ENCODE measurements at places on chromosomes 2 and 18.

DNA sequence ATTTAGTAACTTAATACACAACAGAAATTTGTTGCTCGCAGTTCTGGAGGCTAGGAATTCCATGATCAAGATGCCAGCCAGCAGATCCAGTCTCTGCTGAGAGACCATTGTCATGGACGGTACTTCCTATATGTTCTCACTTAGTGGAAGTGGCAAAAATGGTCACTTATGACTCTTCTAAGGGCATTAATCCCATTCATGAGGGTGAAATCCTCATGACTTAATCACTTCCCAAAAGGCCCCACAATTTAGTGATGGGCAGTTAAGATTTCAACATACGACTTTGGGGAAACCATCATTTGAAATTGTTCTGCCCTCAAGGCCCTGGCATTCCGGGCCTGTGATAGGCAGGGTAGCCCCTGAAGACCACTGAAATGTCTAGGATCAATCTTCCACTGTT, 23.0 kb downstream of the BZW1 start:
- DNase-seq, result no peak

DNA sequence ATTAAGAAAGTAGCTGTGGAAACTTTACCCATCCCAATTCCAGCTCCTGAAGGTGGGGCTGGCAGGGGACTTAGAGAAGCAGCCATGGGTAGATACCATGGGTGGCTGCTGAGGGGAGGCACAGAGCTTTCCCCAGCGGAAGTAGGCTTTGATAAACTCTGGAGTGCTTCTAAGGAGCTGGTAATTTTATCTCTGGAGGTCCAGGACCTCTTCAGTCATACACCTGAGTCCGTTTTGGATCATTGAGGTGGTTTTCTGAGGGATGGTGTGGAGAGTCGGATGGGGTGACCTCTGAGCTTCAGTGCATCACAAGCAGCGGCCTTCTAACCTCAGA, 36.7 kb upstream of the BMP10 start:
- DNase-seq, result no peak

GRCh38 chr2:61566566-61566965, 28.4 kb upstream of the XPO1 start:
- no peak for DNase-seq

DNA sequence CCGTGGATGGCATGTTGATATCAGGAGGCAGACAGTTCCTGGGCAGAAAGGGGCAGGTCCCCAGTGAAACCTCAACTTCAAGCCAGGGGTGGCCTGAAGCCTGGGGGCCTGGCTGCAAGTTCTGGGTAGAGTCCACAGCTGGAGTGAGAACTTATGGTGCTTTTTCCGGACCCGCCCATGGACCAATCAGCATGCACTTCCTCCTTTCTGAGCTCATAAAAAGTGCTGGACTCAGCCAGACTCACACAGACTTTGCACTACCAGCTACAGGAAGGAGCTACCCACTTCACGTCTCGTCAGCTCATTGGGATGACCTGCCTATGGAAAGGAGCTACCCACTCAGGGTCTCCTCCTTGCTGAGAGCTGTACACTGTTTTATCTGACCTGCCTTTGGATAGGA, 183.1 kb upstream of the MC4R start:
- DNase-seq, result no peak

- DNase-seq, result no peak
These were observed 261.0 kb downstream of the ZNF516 start for GRCh38 chr18:76233876-76234675.

DNA sequence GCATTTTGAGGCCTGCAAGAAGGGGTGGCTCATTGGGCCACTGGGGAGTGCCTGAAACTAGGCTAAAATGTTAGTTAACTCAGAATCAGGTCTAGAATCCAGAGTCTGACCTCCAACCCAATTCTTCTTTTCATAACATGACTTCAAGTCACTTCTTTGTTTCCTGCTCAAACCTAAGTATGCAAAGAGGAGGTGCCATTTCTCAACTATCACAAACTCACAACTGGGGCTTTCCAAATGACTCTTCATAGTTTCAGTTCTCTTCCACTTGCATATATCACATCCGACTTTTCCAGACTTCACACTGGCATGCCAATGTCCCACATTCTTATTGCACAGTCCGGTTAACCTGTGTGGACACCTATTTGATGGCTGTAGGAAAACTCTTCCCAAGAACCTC, 211.6 kb downstream of the TCF4 start:
- no peak for DNase-seq

DNA sequence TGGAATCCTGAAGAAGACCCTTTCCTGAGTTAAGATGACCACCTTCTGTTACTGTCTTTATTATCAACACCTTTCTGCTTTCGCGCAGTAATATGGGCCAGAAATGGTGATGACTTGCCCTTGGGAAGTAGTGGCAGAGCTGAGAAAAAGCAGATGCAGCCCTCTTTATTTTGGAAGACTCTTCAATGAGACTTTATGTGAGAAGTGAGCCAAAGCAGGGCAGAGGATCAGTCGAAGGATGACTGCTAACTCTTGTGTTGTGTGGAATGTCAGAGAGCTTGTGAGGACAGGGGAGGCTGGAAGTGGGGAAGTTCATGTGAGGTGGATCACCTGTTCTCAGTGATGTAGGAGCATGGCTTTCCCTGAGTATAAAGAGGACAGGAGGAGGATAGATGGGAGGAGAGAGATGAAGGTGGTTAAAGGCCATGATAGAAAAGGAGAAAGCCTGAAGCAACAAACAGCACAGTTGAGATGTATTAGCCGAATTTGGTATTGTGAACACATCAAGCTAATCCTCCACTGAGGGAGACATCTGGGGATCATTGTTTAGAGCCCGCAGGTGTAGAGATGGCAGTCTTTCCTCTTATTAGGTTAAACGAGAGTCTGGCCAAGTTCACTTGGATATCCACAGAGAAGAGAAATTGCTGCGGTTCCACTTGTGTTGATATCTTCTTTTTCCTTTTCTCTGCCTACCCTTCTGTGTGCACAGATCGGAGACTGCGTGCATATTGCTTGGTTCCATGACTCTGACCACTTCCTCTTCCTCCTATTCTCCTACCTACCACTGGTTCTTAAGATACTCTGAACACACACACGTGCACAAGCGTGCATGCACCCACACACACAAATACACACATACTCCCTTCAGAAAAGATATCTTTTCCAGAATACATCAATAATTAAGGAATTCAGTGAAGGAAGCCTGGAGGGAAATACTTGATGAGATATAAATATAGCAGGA, 67.4 kb downstream of the SLC9A2 start:
- DNase-seq, result no peak

DNA sequence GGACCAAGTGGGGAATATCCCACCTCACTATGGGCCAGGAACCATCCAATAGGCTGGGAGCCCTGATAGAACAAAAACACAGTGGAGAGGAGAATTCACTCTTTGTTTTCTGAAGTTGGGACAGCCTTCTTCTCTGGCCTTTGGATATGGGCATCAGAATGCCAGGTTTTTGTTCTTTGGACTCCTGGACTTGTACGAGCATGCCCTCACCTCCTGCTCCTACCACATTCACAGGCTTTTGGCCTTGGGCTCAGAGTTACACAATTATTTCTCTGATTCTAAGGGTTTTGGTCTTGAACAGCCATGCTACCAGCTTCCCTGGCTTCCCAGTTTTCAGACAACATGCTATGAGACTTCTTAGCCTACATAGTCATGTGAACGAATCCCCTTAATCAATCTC, 732.9 kb upstream of the VRK2 start:
- DNase-seq, result no peak

DNA sequence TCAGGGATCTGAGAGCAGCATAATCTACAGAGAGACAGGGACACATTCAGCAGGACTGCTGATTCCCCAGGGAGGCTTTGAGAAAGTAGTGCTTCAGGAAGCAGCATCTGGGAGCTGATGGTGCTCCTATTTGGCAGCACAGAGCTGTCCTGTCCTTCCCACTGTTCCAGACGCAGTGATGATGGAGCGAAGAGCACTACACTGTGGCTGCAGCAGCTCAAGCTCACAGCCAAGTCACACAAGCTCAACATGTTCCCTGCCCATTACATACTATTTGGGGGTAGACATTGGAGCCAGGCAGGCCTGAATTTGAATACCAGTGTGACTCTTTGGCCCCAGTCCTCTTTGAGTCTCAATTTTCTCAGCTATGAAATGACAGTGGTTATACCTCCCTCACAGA, 15.2 kb upstream of the GALM start:
- DNase-seq, result no peak

GRCh38 chr18:58596265-58596681, 32.6 kb downstream of the ALPK2 start:
- no peak for DNase-seq

DNA sequence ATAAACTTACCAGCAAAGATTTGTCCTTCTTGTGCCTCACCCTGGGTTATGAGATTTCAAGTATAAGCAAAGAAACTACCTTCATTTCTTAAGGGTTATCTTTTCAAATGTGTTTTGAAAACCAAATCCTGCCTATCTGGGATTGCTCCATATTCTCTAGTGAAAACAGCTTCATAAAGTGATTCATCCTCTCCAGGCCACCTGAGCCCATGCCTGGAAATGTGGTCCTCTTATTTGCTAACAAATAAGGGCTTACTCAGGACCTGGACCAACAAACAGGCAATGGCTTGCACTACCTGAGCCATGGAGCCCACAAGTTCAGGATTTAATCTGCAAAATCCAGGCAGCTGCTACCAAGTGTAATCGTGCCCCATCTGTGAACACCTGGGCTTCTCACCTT, 234.4 kb upstream of the RBBP8 start:
- no peak for DNase-seq

DNA sequence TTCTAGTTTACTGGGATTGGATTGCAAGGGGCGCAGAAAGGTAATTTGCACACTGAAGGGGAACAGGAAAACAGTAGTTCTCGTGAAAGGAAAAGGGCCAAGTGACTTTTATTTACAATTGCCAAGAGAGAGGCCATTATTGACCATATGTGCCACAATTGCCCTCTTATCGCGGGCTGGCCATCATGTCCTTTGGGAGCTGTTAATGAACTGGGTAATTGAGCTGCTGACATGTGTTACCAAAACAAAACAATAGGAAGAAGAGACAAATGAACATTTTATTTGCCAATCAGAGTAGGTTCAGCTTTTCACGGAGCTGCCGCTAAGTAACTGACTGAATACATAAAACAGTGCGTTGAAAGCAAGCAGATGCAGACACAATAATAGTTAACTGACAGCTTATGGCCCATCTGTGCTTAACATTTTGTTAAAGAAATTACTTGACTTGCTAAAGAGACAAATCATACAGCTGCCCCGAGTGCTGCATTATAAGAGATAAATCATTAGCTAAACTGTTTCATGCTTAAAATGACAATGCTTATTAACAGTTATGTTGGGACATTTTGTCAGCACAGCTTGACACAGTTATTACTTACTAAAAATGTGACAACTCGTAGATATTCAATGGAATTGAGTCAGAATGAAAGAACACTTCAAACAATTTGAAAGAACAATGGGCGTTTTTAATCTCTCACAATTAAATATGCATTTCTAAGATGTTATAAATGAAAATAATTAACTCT, 57.5 kb downstream of the PAX3 start:
- DNase-seq, result no peak

DNA sequence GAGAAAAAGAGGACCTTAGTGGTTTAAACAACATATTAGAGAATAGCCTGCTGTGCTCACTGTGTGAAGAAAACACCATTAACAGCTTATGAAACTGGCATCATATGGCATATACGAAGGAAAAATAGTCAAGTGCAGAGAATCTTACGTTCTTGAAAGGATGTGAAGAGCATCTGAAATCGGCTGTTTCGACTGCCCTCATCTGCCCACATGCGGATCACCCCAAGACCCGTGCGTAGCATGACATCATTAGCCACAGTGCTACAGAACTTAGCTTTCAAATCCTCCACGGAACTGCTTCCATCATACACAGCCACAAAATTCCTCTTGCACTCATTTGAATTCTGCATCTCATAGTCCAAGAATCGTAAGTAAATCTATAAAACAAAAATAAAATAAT, 84.3 kb downstream of the NETO1 start:
- no peak for DNase-seq

DNA sequence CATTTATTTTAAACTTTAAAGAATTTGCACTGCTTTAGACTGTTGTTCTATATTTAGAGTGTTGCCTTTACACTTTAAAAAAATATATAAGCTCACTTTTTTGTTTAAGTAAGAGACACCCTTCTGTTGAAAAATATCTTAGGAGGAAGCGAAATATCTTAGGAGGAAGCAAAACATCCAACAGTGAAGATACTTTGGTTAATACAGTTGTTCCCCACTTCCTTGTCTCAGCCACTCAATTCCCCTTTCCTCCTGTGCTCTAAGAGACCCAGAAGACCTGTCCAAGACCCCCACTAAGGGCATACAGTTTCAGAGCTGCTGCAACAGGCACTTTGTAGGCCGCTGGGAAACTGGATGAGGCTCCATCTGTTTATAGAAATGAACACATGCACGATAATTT, 5.7 kb downstream of the SERPINB8 start:
- no peak for DNase-seq

GRCh38 chr2:191950132-191950874, 103.4 kb upstream of the CAVIN2 start:
- no peak for DNase-seq

- no peak for DNase-seq
These were observed 68.3 kb upstream of the ARL4C start for GRCh38 chr2:234565201-234565600.

- no peak for DNase-seq
These were observed 31.8 kb downstream of the MBD5 start for GRCh38 chr2:148052687-148053086.

GRCh38 chr2:71581026-71581425, 127.7 kb downstream of the DYSF start:
- DNase-seq, result no peak

DNA sequence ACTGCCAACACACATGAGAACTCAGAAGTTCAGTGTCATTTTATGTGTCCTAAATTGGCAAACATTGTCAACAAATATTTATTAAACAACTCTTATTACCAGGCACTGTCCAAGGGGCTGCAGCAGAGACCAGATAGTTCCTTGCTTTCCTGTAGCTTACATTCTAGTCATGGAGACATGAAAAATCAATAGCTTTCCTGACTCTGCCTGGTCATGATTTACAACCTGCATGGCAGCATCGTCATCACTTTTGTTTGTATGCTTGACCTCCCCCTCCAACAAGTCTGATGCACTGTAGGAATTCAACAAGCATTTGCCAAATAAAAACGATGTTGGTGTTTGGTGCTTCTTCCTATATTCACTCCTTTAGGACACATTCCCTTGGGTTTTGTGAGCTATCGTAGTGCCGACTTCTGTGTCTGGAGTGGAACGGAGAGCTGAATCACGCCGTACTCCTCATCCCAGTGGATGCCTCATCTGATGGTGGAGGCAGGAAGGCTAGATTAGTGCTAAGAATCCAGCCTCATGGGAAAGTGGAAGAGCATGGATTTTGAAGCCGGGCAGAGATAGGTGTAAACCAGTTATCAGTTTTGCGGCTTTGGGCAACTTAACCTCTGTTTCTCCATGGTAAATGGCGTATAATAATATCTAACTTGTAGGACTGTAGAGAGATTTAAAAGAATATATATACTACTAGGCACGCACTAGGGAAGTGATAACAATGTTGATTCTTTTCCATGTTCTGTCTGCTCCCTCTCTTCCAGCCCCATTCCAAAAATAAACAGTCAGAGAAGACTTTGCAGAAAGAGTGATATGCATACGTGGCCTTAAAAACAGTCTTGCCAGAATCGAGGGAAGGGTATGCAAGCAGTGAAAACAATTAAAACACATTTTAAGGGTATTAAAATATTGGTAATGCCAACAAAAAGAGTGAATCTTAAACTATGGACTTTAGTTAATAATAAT, 120.5 kb upstream of the ZFP36L2 start:
- DNase-seq, result no peak

GRCh38 chr2:160917850-160918249, 242.4 kb upstream of the TANK start:
- no peak for DNase-seq
